ENCODE measurements at places on chromosomes 3 and 15. TPM values are rescaled to one million over a fixed set of nuclear protein-coding genes. Genes with fewer than 3 reads are reported as not detected.

DNA sequence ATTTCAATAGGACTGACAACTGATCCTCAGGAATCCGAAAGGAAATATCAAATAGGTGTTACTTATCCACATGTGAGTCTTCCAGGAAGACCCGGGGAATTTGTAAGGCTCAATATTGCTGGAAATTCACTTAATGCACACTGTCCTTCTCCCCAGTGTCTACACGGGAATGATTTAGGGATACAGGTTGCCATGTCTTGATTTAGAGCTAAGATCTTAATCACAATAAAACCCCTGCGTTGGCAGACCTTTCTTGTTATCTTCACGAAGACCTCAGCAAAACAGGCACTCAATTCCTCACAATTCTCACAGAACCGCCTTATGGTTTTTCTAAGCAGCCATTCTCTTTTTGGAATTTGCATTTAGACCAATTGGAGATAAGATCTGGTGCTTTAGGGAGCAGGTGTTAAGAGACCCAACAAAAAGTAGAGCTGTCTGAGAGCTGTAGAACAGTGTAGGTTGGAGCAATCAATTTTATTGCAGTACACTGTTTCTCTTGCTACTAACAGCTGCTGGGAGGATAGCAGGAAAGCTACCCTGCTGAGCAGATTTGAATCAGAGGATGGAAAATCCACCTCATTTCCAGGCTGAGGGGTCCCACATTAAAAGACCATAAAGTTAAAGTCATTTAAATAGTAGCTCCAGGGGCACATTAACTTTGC, 925.7 kb downstream of the EPHA3 start:
- no peak for DNase-seq

- DNase-seq, result peak; percentile 78
Observed at GRCh38 chr3:147361454-147362420, 44.6 kb downstream of the ZIC4 start.

- DNase-seq, result no peak
Observed at GRCh38 chr3:98612996-98613517, 19.6 kb upstream of the CPOX start.

GRCh38 chr15:48642795-48643194, 2.7 kb downstream of the FBN1 start:
- no peak for DNase-seq

- DNase-seq, result no peak
Observed at GRCh38 chr15:37135225-37135624, 34.9 kb upstream of the MEIS2 start.

The MFAP1 gene
- 16.4 TPM for total RNA-seq

DNA sequence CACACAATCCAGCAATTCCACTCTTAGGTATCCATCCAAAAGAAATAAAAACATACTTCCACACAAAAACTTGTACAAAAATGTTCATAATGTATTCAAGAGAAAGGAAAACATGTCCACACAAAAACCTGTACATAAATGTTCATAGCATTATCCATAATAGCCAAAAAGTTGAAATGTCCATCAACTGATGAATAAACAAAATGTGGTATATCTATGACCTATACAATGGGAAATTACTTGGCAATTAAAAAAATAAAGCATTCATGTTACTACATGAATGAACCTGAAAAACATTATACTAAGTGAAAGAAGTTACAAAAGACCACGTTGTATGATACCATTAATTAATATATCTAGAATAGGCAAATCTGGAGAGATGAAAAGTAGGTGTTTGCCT, 17.9 kb downstream of the FRMD5 start:
- DNase-seq, result no peak

The PP2D1 gene
- not detected for total RNA-seq

DNA sequence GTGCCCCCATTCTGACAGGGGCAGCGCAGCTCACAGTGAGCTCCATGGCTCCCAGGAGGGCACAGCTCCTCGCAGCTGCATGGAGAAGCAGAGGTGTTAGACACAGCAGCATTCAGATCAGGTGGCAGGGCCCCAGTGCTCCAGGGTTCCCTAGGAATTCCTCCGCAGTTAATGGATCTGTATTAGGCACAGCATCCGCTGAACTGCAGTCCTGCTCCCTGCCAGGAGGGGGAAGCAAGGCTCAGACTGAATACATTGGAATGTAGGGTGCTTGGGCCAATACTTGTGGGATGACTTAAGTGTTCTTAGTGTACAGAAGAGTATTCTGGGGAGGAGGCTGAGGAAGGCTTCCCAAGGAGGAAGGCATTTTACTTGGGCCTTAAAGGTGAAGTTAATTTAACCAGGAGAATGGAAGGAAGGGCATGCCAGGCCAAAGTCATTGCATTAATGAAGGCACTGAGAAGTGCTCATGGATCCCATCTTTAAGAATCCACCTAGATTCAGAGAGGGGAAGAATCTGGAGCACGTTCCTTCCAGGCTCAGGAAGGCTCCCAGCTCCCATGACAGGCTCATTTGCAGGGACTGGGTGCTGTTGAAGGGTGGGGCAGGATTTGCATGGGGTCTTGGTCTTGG, 111.6 kb downstream of the RAB11A start:
- peak; percentile 84 for DNase-seq

- no peak for DNase-seq
Observed at GRCh38 chr3:114144909-114145688, 33.8 kb downstream of the DRD3 start.

GRCh38 chr3:196951371-196951770, 9.0 kb upstream of the NCBP2 start:
- no peak for DNase-seq

DNA sequence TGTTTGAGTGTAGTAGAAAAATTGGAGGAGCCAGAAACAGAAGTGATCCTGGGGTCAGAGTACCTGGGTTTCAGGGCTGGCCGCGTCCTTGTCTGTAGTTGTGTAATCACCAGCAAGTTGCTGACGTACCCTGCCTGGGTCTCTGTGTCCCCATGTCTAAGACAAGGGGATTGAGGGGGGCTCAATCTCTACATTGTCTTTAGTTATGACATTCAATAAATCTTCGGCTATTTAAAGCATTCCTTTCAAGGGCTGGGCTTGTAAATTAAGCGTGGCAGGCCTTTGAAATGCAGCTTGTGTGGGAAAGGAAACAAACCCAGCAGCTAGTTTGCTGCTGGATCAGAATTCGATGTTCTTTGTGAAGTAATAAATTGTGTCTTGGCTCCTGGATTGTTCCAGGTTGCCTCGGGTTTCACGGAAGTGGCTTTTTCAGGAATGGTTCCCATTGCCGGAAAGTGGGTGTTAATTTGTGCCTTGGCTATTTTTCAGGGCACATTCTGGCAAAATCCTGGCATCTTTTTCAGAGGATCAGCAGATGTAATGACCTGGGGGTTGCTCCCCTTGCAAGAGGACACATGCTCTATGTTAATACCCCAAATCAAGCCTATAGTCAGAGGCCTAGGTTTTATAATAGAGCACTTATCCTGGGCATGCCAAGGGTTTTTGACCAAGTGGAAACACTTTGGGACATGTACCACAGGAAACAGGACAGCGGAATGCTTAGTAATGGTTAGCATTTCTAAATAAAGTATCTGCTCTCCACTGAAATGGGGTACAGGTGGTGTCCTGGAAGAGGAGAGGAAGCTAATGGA, 294.8 kb upstream of the NR2E3 start:
- no peak for DNase-seq

The ERICH6 gene
- total RNA-seq, result not detected

DNA sequence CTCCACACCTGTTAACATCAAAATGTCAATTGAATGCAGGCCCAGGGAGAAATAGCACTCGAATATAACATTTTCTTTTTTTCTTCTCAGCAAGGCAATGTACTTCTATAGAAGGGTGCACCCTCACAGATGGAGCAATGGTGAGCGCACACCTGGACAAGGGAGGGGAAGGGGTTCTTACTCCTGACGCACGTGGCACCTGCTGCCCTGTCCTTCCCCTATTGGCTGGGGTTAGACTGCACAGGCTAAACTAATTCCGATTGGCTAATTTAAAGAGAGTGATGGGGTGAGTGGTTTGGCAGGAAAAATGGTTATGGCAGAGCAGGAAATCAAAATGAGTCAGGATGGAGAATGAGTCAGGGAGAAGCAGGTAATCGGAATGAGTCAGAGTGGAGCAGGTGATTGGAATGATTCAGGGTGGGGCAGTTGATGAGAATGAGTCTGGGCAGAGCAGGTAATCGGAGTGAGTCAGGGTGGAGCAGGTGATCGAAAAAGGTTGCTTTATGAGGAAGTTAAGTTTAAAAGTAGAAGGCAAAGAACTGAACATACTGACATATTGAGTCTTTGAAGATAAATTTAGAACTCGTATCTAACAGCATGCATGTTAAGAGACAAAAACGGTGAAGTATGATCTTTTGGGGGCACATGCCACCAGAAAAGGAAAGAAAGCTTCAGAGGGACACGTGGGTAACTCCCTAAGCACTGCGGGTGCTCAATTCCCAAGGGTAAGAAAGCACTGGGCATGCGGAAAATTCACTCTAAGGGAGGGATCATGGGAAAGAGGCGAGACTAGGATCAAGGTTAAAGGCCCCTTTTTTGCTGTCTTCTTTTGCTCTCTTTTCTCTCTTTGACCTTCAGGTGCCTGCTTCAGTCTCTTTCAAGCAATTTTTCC, 72.9 kb upstream of the GALNT15 start:
- peak; percentile 85 for DNase-seq

The PBRM1 gene
- total RNA-seq, result 48.5 TPM

DNA sequence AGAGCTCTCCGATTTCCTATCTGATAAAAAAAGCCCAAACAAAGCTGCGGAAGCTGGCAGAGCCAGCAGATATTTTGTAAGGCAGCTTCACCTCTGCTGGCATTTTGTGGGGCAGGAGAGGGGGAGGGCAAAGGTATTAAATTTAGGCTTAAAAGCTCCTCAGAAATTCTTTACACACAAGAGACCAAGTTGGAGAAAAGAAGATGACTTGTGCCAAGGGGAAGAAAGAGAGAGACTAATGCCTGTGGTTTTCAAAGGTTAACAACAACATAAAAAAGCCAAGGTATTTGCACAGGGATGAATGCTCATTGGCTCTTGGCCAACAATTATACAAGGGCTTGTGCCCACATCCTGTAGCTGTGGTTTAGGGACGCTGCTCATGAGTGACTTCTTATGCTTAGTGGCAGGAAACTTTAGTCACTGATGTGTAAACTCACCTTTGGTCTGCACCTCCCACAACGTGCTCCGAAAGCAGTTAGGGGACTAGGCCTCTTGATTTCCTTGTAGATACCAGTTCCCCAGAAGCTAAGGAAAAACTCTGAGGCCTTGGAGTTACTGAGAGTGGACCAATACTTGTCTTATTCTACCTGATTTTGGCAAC, 152.9 kb downstream of the TPRG1 start:
- DNase-seq, result peak; percentile 93

- no peak for DNase-seq
Observed at GRCh38 chr3:56375654-56376053, 92.6 kb downstream of the ERC2 start.

- no peak for DNase-seq
Observed at GRCh38 chr15:59764775-59765174, 75.7 kb upstream of the BNIP2 start.

The SEMA6D gene
- total RNA-seq, result not detected

DNA sequence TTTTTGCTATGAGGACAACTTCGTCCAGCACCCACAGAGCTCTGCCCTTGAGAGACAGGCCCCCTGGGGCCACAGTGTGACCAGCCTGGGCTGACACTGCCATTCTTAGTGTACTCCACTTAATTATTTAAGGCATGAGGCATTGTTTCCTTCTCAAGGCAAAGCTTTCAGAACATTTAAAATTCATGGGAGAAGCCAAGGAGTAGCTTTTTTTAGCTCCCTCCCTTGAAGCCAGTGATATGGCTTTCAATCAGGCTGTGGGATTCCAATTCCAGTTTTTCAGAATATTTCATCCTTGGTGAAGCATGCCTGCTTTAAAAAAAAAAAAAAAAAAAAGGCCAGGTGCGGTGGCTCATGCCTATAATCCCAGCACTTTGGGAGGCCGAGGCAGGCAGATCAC, 21.3 kb downstream of the HOMER2 start:
- no peak for DNase-seq

GRCh38 chr3:100399341-100400071, 1.4 kb downstream of the TOMM70 start:
- no peak for DNase-seq

DNA sequence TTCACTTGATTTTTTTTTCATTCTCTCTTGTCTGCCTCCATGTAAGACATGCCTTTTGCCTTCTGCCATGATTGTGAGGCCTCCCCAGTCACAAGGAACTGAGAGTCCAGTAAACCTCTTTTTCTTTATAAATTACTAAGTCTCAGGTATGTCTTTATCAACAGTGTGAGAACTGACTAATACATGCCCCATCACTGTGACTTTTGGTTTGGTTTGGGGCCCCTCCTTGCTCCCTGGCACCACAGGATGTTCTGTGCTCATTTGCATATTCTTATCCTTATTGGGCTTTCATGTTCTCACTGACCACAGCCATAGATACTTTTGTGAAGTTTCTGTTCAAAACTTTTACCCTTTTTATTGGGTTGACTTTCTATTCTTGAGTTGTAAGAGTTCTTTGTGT, 3.8 kb upstream of the PRR20G start:
- DNase-seq, result no peak

DNA sequence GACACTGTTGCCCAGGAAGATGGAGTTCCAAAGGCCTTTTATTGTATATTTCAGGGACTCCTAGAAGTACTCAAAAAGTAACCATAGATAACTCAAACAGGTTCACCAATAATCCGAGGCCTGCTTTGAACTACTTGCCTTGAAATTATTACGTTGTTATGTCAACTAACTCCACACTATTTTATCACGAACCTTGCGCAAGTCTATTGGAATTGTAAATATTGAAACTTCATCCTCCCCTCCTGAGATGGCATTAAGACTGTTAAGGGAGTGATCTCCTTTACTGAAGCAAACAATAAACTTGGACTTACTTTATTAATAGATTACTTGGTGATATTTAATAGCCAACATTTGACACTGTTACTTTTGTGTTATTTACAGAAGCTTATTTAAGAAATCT, 199.6 kb upstream of the GADL1 start:
- no peak for DNase-seq

GRCh38 chr3:118269537-118270125, 765.0 kb downstream of the IGSF11 start:
- DNase-seq, result no peak

DNA sequence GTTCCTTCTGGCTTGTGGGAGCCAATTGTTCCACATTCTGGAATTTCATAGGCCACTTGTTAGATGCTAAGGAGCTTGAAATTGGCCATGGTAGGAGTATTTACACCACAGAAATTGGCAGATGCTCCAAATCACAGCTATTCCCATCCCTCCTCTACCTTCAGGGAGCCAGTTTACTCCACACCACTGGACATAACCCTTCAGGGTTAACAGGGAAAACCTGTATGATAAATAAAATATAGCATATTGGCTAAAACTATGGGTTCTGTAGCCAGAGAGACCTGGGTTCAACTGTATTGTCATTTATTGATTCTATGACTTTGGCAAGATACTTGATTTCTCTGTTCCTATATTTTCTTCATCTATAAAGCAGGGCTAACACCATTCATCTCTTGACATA, 384.2 kb upstream of the PROK2 start:
- no peak for DNase-seq

- no peak for DNase-seq
Observed at GRCh38 chr15:59762558-59762957, 73.4 kb upstream of the BNIP2 start.

GRCh38 chr15:33753012-33753411, 215.3 kb upstream of the CHRM5 start:
- no peak for DNase-seq
